Activated CD8-positive, alpha-beta T cell treated with anti-CD3 and anti-CD28 coated beads, Interleukin-2, amount 10 ng/mL, durations not matched to agents 7 days and 5 days (primary cell): ENCODE measurements at places on chromosomes 2 and 18.

- H3K27me3 ChIP-seq, result no peaks in the 10 kb centered on the region
- H3K4me3 ChIP-seq, result no peak overlapping the region
- DNase-seq, result no peak
- no peaks in the 10 kb centered on the region for H3K36me3 ChIP-seq
- H3K27ac ChIP-seq, result no peak overlapping the region
Measured at GRCh38 chr2:40204268-40204667, 247.6 kb downstream of the SLC8A1 start.

DNA sequence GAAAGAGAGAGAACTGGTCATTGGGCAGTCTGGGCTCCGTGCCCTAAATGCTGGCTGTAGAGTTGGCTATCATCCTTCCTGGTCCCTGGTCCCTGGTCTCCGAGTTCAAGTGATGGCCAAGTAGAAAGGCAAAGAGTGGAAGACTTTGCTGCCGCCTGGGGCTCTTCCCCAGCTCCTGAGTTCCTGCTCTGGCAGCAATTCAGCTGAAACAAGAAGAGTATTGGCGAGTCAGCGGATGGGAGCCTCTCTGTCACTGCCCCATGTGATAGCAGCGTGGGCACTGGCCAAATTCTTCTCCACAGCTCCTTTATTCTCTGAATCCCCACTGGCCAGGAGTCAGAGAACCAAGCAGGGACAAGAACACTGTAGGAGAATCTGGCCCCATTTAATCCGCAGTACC is 351.0 kb upstream of the POU3F3 start:
- H3K27me3 ChIP-seq, result peaks cover 3% of the 10 kb centered on the region
- no peak overlapping the region for H3K4me3 ChIP-seq
- H3K27ac ChIP-seq, result no peak overlapping the region
- H3K36me3 ChIP-seq, result no peaks in the 10 kb centered on the region
- H3K4me1 ChIP-seq, result no peaks in the 10 kb centered on the region

GRCh38 chr2:9754532-9754887 is 88.8 kb upstream of the TAF1B start:
- no peak for DNase-seq
- no peak overlapping the region for H3K27ac ChIP-seq
- no peaks in the 10 kb centered on the region for H3K36me3 ChIP-seq
- H3K27me3 ChIP-seq, result peaks cover 49% of the 10 kb centered on the region

DNA sequence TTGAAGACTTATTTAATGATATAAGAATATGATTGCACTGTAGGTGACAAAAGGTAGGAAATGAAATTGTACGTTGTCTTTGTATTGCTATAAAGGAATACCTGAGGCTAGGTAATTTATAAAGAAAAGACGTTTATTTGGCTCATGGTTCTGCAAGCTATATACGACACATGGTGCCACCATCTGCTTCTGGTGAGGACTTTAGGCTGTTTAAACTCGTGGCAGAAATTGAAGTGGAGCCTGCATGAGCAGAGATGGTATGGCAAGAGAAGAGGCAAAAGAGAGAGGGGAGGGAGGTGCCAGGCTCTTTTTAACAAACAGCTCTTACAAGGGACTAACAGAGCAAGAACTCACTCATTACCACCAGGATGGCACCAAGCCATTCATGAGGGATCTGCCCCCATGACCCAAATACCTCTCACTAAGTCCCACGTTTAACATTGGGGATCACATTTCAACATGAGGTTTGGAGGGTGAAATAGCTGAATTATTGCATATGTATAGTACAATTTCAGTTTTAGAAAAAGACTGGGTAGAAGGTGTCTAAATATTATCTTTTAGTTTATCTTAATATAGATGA is 86.8 kb downstream of the GULP1 start:
- no peak overlapping the region for H3K27ac ChIP-seq
- no peak for DNase-seq
- no peaks in the 10 kb centered on the region for H3K36me3 ChIP-seq

DNA sequence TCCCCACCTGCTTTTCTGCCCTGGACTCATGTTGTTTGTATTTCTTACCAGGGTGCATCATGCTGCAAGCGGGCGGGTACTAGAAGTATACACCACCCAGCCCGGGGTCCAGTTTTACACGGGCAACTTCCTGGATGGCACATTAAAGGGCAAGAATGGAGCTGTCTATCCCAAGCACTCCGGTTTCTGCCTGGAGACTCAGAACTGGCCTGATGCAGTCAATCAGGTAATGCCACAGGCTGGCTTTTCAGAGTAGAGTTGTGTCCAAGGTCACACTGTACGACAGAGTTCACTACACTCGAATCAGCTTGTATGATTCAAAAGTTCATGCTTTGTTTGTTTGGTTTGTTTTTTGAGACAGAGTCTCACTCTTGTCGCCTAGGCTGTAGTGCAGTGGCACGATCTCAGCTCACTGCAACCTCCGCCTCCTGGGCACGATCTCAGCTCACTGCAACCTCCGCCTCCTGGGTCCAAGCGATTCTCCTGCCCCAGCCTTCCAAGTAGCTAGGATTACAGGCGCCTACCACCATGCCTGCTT is 19.4 kb downstream of the SRSF7 start:
- peaks cover 35% of the 10 kb centered on the region for H3K36me3 ChIP-seq
- H3K4me1 ChIP-seq, result no peaks in the 10 kb centered on the region
- no peak overlapping the region for H3K4me3 ChIP-seq

DNA sequence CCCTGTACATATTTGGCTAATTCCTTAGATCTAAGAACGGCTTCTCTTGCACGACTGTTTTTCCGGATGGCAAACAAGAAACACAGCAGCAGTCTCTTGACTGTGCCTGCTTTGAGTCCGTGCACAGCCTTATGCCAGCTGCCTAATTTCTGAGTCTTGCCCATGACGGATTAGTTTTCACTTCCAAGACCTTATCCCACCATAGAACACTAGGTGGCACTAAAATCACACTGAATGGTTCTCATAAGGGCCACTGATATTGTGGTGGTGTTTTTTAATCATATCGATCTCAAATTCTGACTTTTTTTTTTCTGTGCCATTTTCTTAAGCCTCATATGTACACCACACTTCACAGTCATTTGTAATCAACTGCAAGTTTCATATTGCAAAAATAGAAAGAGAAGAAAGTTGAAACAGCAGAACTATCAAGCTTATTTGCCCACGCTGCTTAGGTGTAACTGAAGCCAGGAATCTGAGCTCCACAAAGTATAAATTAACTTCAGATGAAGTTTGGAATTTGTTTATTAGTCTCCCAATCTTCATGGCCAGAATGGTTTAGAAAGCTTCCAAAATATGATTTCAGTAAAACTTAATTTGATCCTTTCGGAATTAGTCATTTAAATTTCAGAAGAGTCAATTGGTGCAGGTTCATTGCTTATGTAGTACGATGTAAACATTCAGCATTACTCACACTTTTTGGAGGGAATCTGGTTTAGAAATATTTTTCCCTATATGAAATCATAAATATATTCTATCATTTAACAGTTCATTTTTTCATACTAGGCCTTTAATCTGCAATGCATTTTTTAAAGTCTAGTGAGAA is 45.5 kb upstream of the SCN7A start:
- H3K4me1 ChIP-seq, result no peaks in the 10 kb centered on the region
- H3K4me3 ChIP-seq, result no peak overlapping the region
- H3K36me3 ChIP-seq, result no peaks in the 10 kb centered on the region
- H3K27me3 ChIP-seq, result no peaks in the 10 kb centered on the region
- no peak overlapping the region for H3K27ac ChIP-seq

GRCh38 chr2:199775267-199775666 is 75.7 kb downstream of the FTCDNL1 start:
- no peaks in the 10 kb centered on the region for H3K27me3 ChIP-seq
- no peak overlapping the region for H3K4me3 ChIP-seq
- no peaks in the 10 kb centered on the region for H3K36me3 ChIP-seq
- no peak overlapping the region for H3K27ac ChIP-seq
- H3K4me1 ChIP-seq, result no peaks in the 10 kb centered on the region
